Upper lobe of right lung (tissue), 1 donor: ENCODE measurements at places on chromosomes 5 and 9. TPM values are rescaled to one million over a fixed set of nuclear protein-coding genes. Genes with fewer than 3 reads are reported as not detected.

Gene NR5A1
- not detected for total RNA-seq

Gene CCDC171
- total RNA-seq: 3.0 TPM

Gene LCN12
- 2.6 TPM for total RNA-seq

DNA sequence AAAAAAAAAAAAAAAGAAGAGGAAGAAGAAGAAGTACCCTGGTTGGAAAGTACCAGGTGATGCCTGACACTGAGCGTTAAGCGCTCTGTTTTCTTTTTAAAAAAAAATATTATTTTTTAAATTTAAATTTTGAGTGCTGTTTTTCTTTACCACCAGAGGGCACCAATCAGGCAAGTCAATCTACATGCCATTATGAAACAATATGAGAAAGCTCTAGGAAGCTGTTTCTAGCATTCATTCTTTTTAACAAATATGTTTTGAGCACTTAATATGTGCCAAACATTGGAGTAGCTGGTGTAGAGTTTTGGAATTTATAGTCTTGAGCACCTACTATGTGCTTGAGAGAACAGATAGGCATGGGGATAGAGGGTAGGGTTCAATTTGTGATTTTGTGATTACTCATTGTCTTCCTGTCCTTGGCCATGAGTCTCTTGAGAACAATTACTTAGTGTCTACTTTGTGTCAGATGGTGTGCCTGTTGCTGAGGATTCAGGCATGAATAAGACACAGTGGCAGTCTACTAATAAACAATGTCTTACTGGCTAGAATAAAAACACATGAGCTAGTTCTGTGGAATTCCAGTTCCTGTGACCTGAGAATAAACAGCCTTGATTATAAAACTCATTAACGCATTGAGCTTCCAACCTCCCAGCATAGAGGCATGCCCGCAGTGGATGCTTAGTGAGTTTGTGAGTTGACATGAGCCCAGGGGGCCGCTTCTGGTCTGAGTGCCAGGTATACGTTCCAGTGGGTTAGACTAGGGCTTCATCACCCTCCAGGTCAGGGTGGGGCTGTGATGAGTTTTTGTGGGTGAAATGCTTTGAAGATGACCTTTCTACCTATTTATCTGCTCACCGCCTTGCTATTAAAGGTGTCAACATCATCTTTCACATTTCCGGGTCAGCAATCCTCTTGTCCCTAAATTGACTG, 3.0 kb upstream of the UBE2R2 start:
- H3K4me3 ChIP-seq: no peak overlapping the region
- DNase-seq: no peak
- H3K27me3 ChIP-seq: no peaks in the 10 kb centered on the region
- H3K4me1 ChIP-seq: peaks cover 37% of the 10 kb centered on the region
- H3K27ac ChIP-seq: peak overlapping the region; percentile 97

DNA sequence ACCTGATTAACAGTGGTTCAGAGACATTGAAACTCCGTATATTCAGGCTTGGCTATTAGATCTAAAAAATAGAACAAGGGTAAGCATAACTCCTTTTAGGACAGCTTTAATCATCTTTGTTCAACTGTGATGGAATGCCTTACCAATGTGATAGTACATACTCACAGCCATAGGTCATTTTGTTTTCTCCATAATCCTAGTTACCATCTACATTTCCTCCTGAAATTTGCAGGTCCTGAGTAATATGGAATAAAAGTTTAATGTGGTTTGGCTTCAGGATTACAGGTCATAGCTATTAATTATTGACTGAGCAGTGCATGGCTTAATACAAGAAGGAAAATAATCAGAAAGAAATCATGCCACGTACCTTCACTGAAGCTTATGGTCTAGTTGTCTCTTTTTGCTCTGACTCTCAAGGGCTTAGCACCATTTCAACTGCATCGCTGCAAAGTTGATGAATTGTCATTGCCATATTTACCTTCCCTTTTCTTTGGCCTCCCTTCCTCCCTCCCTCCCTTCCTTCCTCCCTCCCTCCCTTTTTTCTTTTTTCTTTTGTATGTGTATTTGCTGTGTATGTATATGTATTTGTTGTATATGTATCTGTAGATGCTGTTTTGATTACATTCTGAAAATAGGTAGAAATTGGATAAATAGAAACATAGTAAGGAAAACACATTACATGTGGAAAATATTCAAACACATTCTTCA, 250.9 kb upstream of the ZNF608 start:
- no peak overlapping the region for H3K27ac ChIP-seq
- no peaks in the 10 kb centered on the region for H3K36me3 ChIP-seq
- DNase-seq: no peak
- H3K4me1 ChIP-seq: no peaks in the 10 kb centered on the region

DNA sequence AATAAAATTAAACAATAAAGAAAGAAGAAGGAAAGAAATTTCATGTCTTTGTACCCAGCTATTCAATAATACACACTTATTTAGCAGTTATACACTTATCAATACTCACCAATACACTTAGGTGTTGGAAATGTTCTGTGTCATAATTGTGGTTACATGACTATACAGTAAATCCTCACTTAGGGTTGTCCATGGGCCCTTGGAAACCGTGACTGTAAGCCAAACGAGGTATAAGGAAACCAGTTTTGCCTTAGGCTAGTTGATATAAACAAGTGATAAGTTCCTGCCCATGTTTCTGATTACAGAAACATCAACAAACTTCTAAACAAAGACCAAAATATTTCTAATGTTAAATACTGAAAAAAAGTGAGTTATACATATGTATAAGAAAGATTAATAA, 10.0 kb upstream of the SLCO4C1 start:
- no peak overlapping the region for H3K4me3 ChIP-seq
- H3K27me3 ChIP-seq: no peaks in the 10 kb centered on the region
- no peak overlapping the region for H3K27ac ChIP-seq
- no peaks in the 10 kb centered on the region for H3K4me1 ChIP-seq

Gene DNAJC25
- total RNA-seq: 6.6 TPM

GRCh38 chr9:99173570-99174504, 47.9 kb downstream of the ALG2 start:
- H3K27ac ChIP-seq: no peak overlapping the region
- H3K36me3 ChIP-seq: no peaks in the 10 kb centered on the region

DNA sequence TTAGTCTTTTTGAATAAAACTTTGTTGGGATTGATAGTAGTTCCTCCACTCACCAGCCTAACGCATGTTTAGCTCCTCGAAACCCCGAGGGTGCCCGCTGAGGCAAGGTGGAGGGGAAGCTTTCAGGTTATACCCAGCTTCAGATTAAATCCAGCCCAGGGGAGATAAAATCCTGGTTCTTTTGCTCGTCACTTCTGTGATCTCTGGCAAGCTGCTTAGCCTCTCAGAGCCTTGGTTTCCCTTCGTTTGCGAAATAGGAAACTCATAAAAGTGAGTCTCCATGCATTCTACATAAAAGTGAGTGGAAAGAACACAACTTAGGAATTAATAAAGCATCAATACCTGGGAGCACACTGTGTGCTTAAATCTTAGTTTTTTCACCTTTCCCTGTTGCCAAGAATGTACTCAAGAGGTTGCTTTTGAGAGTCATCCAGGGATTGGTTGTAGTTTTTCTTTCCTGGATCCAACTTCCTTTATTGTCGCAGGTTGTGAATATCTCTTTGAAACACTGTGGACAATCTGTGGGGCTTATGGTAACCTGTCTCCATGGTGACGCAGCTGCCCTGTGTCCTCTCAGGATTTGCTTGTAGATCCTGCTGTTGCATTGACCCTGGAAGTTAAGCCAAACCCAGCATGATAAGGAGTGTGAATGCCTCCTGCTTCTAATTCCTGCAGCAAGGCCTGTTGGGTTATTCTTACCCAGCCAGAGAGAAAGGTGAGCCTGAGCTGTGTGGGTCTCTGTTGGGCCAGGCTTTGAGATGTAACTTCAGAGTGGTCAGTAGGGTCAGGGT, 2.0 kb downstream of the GALNT12 start:
- no peak overlapping the region for H3K4me3 ChIP-seq
- peaks cover 21% of the 10 kb centered on the region for H3K4me1 ChIP-seq
- no peaks in the 10 kb centered on the region for H3K27me3 ChIP-seq
- H3K27ac ChIP-seq: peak overlapping the region; percentile 51

- H3K27me3 ChIP-seq: no peaks in the 10 kb centered on the region
- H3K27ac ChIP-seq: no peak overlapping the region
Observed at GRCh38 chr5:30809933-30810332, 383.6 kb upstream of the CDH6 start.

- H3K4me3 ChIP-seq: peak within 1 kb of the TSS; percentile 64
- peaks cover 6% of the 10 kb centered on the region for H3K4me1 ChIP-seq
- H3K27ac ChIP-seq: peak within 1 kb of the TSS; percentile 85
- H3K27me3 ChIP-seq: no peaks in the 10 kb centered on the region
- DNase-seq: peak; percentile 84
- H3K36me3 ChIP-seq: no peaks in the 10 kb centered on the region
Observed at GRCh38 chr5:64165500-64166200, at the start of gene RNF180. Gene RNF180, plus strand, starts transcription at chr5:64165843. Its CDS starts 34,965 bp downstream, at chr5:64200808.

DNA sequence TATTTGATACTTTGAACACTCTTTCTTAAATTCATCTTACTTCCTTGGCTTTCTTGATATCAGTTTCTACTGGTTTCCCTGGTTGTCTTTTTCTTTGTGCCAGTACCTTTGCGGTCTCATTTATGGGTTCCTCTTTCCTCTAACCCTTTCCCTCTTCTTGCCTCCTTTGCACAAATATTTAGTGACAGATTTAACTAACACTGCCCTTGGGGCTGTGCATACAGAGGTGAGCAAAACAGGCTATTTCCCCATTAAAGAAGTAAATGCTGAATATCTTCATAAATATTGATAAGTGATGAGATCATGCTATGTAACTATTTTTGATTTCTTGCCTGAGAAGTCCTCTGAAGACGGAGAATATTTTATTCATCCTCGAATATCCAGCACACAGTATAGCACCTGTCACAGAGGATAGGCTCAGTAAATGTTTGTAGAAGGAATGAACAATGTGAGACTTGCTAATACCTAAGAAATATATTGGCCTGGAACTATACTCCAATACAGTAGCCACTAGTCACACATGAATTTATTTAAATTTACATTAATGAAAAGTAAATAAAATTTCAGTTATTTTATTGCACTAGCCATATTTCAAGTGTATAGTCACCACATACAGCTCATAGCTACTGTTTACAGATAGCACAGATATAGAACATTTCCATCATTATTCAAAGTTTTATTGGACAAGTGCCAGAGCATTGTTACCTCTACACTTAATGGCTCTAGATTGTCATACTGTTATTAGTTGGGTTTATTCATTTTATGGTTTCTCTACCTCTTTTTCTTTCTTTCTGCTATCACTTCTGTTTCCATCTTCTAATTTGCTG, 90.4 kb downstream of the RIC1 start:
- DNase-seq: no peak
- H3K27ac ChIP-seq: no peak overlapping the region
- H3K27me3 ChIP-seq: no peaks in the 10 kb centered on the region
- H3K4me1 ChIP-seq: no peaks in the 10 kb centered on the region

Gene ANKRD31
- 0.14 TPM for total RNA-seq

GRCh38 chr9:111231801-111232580, 98.0 kb downstream of the OR2K2 start:
- no peak overlapping the region for H3K27ac ChIP-seq
- H3K36me3 ChIP-seq: no peaks in the 10 kb centered on the region
- no peak for DNase-seq

- DNase-seq: no peak
- H3K27me3 ChIP-seq: no peaks in the 10 kb centered on the region
- H3K36me3 ChIP-seq: no peaks in the 10 kb centered on the region
- no peak overlapping the region for H3K4me3 ChIP-seq
- no peaks in the 10 kb centered on the region for H3K4me1 ChIP-seq
Observed at GRCh38 chr5:126988021-126988569, 42.3 kb downstream of the MARCHF3 start.

DNA sequence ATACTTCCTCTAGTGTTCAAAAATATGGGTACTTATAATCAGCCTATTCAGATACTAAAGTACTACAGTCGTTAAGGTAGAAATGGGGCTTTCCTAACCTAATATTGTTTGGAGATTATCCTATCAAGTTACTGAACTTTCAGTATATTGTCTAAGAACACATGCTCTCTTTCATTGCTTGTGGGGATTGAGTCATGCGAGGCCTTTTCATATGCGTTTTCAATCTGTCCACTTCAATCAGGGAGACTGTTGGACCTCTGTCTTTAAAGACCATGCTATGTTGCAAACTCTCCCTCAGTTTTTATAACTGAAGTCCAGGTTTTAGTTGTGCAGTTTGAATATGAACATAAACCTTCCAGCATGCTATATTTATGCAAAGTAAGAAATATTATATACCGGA, 15.0 kb downstream of the PRR16 start:
- DNase-seq: no peak
- H3K4me1 ChIP-seq: no peaks in the 10 kb centered on the region
- H3K27ac ChIP-seq: no peak overlapping the region
- H3K27me3 ChIP-seq: no peaks in the 10 kb centered on the region
- no peaks in the 10 kb centered on the region for H3K36me3 ChIP-seq

Gene DBH
- total RNA-seq: not detected

DNA sequence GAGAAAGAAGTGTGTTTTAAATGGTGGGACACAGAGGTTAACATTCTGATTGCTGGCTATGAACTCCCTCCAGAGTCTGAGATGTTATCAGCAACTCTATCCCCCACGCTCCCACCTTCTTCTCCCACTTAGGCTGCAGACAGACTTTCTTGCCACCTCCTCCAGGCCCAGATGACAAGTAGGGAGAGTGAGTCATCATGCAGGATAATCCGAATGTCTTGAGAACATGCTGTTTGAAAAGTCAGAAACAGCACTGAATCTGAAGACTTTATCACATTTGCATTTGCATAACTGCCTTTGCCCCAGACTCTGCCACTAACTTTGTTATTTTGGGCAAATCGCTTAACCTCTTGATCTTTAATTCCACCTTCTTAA, 139.8 kb downstream of the ESM1 start:
- no peaks in the 10 kb centered on the region for H3K27me3 ChIP-seq
- H3K27ac ChIP-seq: no peak overlapping the region
- H3K36me3 ChIP-seq: no peaks in the 10 kb centered on the region
- no peak overlapping the region for H3K4me3 ChIP-seq

GRCh38 chr9:104863180-104863883, 64.6 kb downstream of the ABCA1 start:
- H3K27ac ChIP-seq: no peak overlapping the region
- no peak for DNase-seq
- peaks cover 49% of the 10 kb centered on the region for H3K4me1 ChIP-seq
- H3K36me3 ChIP-seq: peaks cover 9% of the 10 kb centered on the region

Gene DRD1
- 0.58 TPM for total RNA-seq

GRCh38 chr5:113217619-113218184, 217.1 kb downstream of the TSSK1B start:
- H3K27me3 ChIP-seq: no peaks in the 10 kb centered on the region
- DNase-seq: no peak
- peaks cover 9% of the 10 kb centered on the region for H3K4me1 ChIP-seq
- H3K36me3 ChIP-seq: no peaks in the 10 kb centered on the region
- H3K4me3 ChIP-seq: no peak overlapping the region
- no peak overlapping the region for H3K27ac ChIP-seq

- no peaks in the 10 kb centered on the region for H3K27me3 ChIP-seq
- H3K4me1 ChIP-seq: no peaks in the 10 kb centered on the region
- H3K4me3 ChIP-seq: no peak overlapping the region
- DNase-seq: no peak
- H3K27ac ChIP-seq: no peak overlapping the region
Observed at GRCh38 chr9:70983723-70984295, 137.6 kb downstream of the TRPM3 start.
